ENCODE measurements at places on chromosomes 3 and 15.

- DNase-seq = no peak
Observed at GRCh38 chr3:38577371-38578080, 72.0 kb downstream of the SCN5A start.

- no peak for DNase-seq
Observed at GRCh38 chr3:154184582-154184981, 63.4 kb downstream of the ARHGEF26 start.

DNA sequence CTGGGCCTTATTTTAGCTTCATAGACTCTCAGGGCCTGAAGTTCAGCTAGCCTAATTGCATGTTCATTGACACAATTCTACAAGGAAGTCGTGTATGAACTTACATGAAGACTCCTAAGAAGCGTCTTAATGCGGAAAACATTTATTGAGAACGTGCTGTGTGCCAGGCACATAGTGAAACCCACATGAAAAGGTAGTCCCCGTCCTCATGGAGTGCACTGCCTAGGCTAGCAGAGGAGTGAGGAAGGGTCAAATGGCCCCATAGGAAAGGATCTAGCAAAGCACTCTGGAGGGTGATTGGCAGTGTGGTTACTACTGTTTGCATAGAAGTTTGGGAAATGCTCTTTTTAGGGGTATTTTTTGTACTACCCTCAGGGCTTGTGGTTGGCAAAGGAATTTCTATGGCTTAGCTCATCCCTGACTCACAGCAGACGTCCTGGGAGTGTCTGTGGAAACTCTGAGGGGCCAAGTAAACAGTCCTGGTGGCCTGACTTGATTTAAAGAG lies 854 bp upstream of the NPTN start:
- DNase-seq = peak; percentile 49

- DNase-seq = peak; percentile 77
Observed at GRCh38 chr3:53193466-53194209, 32.6 kb downstream of the PRKCD start.

GRCh38 chr15:49625460-49626036 lies 4.7 kb downstream of the DTWD1 start:
- no peak for DNase-seq

- no peak for DNase-seq
Observed at GRCh38 chr15:59632714-59633113, 21.1 kb downstream of the GCNT3 start.

DNA sequence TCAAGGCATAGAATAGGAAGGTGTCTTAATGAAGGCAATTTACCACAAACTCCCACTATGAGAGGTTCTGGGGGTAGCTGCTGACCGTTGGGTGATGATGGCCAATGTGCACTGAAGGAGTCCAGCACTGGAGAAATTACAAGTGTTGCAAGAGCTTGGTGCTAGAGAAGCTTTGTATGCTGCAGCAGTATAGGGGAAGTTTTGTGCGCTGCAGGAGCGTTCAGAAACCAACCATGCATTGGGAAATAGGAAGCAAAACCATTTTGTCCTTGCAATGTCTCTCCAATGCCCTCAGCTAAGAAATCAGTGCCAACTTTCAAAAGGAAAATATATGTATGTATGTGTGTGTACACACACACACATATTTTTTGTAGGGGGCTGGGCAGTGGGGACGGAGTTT lies 441.6 kb upstream of the NAALADL2 start:
- no peak for DNase-seq

DNA sequence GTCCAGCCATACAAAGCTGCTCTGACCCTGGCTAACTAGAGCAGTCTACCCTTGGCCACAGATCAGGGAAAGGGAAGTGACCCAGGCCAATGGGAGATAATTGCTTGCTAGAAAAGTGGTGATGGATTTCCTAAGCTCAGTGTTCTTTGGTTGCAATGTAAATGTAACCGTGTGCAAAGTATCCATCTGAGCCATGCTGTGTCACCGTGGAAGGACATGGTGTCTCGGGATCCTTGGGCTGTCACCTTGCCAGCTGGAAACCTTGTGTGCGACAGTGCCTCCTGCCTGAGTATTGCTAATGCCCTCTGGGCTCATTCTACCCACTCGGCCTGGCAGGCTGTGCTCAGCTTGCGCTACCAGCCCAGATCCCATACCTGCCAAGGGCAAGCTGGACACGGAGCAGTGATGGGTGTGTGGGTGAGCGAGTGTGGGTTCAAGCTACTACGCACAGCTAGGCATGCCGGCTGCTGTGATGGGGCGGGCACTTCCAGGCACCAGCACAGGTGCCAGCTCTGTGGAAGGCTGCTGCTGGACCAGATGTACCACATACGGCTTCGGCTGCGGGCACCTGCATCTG lies 10.7 kb upstream of the SIAH2 start:
- DNase-seq = no peak

DNA sequence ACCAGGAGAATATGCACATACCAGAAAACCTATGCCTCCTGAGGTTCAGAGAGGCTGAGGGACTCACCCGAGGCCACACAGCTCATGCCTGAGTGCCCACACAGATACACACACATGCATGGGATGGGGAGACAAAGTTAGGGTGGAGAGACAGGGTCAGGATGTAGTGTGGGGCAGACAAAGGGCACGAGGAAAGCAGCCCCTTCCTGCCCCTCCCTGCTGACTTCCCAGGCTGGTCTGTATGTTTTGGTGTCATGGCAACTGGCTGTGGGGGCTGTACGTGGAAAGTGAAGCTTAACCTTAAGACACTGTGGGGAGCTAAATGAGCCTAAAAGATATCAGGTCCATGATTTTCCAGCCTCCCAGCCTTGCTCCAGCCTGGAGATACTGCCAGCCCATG lies 57.8 kb downstream of the EPHB3 start:
- DNase-seq = peak; percentile 72

- peak; percentile 93 for DNase-seq
Observed at GRCh38 chr3:194277104-194277785, 73.9 kb downstream of the CPN2 start.

GRCh38 chr3:12992629-12993516 lies 80.4 kb downstream of the IQSEC1 start:
- no peak for DNase-seq

DNA sequence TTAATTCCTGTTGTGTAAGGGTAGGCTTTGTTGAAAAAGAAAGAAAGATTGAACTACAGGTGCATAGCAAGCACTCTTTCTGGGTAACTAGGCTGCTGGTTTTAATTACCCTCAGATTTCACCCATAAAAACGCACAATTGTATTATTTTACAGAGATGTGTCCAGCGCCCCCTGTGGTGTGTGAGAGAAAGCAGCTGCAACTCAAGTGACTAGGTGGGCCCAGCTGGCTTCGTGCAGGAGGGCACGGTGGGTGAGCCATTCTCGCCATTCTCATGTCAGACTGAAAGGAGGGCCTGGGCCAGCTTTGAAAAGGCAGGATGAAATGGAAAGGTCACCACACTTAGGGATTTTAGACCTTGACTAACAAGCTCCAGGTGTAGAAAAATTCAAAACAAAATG lies 122.6 kb downstream of the LRIG1 start:
- no peak for DNase-seq

DNA sequence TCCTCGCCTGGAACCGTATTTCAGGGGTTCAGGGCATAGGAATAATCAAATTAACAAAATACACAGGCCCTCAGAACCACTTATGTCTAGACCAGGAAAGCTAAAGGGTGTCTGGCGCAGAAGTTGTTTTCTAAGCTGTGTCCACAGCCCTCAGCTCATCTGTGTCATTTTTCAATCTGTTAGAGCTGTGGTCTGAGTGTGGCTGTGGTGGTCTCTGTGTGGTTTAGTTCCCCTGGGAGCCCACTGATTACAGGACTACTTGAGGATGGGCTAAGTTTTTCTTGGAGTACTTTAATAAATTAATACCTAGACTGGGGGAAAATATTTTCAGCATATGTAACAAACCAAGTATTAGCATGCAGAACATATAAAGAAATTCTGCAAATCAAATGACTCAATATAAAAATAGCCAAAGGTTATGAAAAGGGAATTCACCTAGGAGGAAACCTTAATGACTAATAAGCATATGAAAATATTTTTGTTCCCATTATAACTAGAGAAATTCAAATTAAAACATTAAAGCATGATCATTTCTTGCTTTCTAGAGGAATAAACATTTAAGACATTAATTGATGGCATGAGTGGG lies 186.3 kb downstream of the SATB1 start:
- no peak for DNase-seq

DNA sequence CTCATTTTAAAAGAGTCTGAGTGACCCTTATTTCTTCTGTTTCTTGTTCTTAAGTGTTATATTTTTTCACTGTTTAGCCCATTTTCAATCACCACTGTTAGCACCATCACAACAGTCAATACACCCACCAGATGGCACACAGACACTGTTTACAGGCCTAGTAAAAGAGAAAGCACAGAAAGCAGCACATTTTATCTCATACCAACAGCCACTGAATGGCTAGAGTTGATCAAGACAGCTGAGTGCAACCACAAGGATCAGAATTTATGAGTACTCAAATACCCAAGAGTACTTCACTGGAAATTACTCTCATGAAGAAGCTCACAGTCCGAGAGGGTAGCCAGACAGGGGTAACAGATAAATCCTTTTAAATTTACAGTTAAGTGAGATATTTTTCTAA lies 127.0 kb downstream of the TFDP2 start:
- no peak for DNase-seq

- no peak for DNase-seq
Observed at GRCh38 chr3:152021951-152022461, 148.6 kb downstream of the SUCNR1 start.

DNA sequence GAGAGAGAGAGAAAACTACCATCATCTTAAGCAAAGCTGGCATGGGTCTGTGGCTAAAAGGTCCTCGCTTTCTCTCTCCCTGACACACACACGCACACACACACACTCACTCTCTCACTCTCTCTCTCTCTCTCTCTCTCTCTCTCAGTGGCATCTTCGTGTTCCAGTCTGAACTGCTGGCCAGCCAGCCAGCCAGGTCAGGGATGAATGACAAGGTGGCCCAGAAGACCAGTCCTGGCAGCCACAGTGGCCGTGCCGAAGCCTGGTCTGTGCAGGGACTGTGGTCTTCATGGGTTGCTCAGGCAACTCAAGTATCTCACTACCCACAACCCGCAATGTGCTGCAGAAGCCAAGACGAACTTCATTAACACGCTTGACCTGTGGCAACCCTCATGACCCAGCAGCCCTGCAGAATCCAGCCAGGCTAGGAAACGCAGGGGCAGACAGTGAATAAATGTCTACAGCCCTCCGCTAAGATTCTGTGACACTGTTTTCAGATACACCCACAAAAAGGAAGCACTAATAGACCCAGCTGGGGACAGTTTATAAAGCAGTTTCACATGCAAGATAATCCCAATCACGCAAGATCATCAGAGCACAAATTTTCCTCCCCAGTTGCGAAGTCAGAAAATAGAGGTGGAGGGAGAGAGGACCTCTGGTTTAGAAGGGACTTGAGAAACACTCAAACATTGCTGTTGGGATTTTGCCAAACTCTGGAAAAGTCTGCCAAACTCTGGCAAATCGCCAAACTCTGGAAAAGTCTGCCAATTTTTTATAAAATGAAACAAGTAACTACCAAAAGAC lies 66.4 kb downstream of the XXYLT1 start:
- no peak for DNase-seq

GRCh38 chr3:50192689-50193141 lies 1.3 kb downstream of the GNAT1 start:
- DNase-seq = peak; percentile 74

- DNase-seq = no peak
Observed at GRCh38 chr15:59401824-59402569, 29.3 kb upstream of the MYO1E start.

GRCh38 chr15:92107510-92107909 lies 254.0 kb downstream of the SLCO3A1 start:
- no peak for DNase-seq

- no peak for DNase-seq
Observed at GRCh38 chr3:49992326-49992725, 52.4 kb downstream of the RBM6 start.

- DNase-seq = peak; percentile 71
Observed at GRCh38 chr3:171967137-171967783, 72.1 kb upstream of the FNDC3B start.

DNA sequence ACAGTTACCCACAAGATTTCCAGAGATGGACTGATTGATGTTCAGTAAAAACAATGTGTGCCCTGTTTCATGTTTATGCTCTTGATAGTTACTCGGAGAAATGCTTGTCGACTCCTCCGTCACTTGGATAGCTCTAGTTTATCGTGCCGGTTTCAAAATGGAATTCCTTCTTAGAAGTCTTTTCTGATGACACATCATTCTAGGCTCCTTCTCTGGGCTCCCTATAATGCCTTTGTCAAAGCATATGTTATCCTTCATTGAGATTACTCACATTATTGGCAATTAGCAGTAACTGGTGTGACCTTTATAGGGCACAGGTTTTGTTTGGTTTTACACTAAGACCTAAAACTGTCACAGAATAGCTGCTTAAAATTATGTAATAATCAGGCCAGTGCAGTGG lies 201.8 kb downstream of the CNTN6 start:
- no peak for DNase-seq

GRCh38 chr15:33608714-33609113 lies 297.9 kb downstream of the RYR3 start:
- DNase-seq = no peak

GRCh38 chr3:57942872-57943283 lies 65.3 kb upstream of the FLNB start:
- no peak for DNase-seq

DNA sequence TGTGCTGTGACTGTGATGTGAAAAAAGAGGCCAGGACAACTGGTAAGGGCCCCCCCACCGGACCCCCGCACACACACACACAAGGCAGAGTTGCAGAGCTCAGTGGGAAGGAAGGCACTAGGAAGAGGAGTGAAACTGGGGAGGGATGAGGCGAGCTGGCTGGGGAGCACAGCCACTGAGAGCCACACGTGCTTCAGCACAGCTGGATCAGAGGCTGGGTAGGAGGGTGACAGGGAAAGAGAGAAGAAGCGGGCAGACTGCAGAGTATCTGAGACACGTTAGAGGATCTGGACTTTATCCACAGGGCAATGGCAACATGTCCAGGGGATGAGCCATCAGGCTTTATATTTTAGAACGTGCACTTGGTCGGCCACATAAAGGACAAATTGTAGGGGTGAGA lies 38.0 kb upstream of the TKT start:
- no peak for DNase-seq

- no peak for DNase-seq
Observed at GRCh38 chr15:25987638-25988037, 124.5 kb upstream of the ATP10A start.

DNA sequence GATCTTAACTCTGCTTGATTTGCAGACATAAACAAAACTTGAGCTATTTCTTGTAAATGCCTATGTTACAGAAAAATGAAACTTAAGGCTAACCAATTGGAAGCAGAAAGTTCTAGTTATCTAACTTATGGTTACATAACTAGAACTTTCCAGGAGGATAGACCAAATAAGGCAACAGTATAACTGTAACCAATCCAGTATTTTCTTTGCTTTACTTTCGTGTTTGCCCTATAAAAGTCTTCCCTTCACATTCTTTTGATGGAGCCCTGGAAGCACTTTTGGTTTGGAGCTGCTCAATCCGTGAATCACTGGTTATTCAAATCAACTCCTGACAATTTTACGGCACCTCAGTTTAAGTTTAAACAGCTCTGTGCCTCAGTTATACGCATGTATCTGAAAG lies 164.6 kb downstream of the SUCLG2 start:
- DNase-seq = no peak
